ENCODE measurements at places on chromosomes 12 and 14.

DNA sequence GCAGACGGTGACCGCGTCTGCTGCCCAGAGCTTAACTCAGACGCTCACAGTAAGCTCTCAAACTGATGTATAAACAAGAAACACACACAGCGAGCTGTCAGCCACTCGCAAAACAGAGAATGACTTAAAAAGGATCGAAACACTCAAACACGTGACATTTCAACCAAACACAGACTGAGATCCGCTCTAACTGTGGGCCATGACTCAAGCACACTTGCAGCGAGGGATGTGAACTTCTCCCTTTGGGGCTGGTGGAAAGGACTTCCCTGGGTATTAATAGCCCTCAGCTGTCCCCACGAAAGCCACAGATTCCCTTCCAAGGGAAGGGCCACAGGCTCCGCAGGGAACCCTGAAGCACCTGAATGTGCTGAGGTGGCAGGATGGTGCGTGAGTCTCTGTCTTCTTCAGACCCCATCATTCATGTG, 29.1 kb downstream of the CCDC88C start:
- DNase-seq = no peak

DNA sequence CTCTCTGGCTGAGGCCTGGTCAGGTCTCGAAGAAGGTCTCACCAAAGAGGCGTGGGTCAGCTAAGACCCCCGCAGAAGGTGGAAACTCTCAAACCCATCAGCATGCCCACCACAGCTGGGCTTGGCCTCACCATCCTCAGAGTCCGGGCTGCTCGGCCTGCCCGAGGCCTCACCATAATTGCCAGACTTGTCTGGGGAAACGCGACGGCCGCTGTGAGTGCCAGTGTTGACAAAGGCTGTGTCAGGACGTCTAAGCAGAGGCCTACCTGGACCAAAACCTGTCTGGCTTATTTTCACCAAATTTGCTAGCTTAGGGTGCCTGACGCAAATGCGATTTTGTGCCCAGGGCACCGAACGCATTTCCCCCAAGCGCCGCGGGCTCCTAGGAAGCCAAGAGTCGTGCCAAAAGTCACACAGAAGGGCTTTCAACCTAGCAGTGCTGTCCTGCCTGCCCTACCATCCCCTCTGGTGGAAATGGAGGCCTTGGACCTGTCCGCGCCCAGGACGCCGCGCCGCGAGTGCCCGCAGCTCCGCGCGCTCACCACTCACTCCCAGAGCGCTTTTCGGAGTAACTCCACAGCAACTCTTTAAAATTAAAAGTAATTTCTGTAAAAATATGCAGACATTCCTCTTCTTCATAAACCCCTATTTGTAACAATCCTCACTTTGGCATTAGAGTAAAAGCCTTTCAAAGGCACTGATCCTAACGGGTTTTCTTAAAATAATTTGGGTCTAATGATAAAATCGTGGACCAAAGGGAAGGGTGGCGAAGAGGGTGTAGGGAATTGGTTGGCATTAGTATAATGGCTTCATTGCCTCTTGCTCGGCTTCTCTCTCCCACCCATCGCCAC, 1.2 kb upstream of the ALX1 start:
- DNase-seq = no peak

DNA sequence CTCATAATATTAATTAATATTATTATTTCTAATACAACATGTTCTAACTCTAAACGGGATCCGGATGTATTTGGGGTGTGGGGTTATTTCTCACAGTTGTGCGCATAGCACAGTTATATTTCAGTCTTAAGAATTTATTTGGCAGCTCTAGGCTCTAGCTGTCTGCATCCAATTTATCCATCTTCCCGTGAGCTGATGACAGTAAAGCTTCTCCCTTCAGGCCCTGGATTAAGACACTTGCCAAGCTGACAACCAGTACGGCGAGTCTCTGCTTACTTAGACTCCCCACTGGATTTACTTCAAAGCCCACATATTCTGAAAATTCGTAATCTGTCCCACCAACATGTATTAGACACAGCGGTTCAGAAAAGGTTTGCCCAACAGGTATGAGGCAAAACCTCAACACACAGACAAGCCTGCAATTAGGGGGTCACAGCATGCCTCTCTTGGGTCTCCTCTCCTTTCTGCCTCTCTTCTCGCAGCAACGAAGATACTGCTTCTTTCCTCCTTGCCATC, 232.9 kb upstream of the TMTC1 start:
- DNase-seq = no peak

DNA sequence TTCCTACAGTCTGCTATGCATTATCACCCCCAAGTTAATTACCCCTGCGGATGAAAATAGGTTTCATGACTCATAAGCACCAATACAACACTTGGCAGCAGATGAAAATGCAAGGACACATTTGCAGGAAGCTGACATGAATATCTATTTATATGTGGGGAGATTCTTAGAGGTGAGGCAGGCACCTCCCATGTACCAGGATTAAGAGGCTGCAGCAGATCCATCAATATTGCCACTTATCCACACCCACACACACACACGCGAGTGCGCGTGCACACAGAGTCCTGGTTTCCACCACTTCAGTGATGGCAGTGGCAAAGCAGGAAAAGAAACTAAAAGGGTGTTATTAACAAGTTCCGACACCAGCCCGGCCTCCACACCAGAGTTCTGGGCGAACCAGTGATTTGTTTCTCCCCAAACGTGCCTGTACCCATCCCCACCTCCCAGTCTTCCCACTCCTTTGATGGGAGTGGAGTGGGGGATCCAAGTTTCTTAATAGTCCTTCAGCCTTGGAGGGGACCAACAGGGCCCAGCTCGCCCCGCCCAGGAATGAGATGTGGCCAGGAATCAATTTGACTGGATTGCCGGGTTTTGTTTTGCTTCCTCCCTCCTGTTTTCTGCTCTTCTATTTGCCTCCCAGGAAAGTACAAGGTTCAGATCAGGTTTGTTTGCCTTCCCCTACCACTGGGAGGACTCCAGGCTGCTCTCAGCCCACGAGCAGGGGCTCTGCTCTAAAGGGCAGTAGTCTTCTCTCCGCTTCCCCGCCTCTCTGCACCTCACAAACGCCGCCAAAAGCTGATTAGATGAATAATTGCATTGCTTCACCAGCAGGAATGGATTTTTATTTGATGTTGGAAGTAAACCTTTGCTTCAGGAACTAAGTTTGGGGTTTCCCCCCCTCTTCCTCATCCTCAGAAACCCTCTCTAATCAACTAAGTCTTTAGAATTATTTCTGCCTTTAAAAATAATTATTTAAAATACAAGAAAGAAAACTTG, 5.2 kb downstream of the IRF2BPL start:
- no peak for DNase-seq
